ENCODE measurements at places on chromosomes 5 and 9.

DNA sequence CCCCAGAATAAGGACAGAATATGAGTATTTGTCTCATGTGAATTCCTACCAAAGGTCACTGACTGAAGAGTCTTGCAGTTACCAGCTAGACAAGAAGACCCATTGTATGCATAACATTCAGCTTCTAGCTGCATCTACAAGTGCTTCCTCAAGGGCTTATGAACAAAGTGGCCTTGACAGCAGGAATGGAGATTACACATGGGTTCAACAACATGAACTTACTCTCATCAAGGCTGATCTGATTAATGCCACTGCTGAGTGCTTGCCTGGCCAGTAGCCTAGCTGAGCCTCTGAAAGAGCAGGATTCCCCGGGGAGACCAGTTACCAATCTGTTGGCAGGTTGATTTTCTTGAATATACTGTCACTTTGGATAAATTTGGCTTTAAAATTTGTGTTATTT lies 76.7 kb upstream of the CHD1 start:
- no peak for DNase-seq

DNA sequence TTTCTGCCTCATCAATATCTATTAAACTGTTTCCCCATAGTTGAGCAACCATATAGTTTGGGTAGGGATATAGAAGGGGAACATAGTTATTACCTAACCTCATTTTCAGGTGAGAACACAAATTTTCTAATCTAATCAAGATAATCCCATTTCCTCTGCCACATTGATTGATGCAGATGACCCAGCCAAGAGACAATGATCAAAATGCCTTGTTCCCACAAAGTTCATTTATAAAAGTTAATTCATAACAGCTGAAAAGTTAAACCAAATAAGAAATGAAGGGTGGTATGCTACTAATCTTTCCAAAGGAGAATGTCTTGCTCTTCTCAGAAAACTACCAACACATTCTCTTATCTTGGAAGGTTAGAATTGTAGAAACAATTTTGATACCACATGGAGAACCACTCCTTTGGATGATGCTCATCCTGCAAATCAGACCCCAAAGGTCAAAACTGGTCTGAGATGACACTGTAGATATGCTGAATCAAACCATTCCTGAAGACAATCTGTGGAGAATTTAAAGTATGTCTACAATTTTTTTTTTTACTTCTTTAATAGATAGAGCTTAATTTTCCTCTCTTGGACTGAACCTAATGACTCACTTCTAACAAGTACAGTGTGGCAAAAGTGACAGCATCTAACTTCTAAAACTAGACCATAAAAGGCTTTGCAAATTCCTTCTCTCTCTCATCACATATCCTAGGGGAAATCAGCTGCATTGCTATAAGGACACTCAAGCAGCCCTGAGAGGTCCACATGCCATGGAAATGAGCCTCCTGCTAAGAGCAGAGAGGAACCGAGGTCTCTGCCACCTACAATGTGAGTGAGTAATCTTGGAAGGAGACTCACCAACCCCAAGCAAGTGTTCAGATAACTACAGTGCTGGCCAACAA lies 586.7 kb upstream of the TUSC1 start:
- peak; percentile 100 for DNase-seq

DNA sequence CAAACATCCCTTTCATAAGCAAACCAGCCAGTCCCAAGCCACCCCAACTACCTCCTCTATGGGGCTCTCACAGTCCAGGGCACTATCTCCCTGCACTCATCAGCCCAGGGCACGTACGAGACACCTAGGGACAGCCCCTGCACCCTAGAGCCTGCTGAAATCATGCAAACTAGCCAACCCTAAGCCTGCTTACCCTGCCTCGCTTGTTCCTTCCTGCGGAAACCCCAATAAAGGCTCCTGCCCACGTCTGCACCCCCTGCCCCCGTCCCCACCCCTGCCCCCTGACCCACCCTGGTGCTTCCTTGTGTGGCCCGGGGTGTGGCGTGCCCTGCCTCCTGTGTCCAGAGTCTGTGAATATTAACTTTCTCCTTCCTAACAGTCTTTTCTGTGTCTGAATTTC lies 135.9 kb downstream of the GADD45G start:
- no peak for DNase-seq

DNA sequence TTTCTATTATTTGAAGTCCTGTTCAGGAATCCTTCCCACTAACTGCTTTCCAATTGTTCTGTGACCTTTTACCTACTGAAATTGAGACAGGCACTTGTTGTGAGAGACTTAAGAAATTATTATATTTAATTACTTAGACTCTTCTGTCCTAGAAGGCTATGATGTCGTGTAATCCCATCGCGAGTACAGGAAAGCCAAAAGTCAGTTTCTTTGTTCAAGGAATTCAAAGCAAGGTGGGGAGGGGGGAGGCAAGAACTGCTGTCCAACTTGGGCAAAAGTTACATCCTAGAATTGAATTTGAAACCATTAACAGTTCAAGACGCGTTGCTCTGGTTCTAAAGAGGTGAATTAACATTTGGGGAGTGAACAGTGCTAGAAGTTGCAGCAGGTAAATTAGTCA lies 17.9 kb downstream of the NDUFA8 start:
- no peak for DNase-seq

DNA sequence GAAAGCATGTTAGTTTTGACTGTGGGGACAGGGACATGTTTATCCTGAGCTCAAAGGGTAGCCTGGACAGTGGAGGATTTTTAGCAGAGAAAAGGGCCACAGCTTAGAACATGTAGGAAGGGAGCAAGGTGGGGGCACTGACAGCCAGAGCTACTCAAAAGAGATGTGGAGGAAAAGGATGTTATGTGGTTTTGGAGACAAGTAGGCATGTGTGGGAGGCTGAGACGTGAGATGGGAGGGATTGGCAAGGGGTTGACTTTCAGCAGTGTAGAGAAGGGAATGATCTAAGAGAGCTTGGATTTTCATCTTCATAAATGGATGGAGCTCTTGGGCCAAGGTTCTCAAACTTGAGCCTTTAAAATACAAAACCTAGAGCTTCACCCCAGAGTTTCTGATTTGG lies 24.0 kb downstream of the SYK start:
- DNase-seq: no peak

GRCh38 chr9:89619424-89620138 lies 14.8 kb downstream of the GADD45G start:
- DNase-seq: no peak

DNA sequence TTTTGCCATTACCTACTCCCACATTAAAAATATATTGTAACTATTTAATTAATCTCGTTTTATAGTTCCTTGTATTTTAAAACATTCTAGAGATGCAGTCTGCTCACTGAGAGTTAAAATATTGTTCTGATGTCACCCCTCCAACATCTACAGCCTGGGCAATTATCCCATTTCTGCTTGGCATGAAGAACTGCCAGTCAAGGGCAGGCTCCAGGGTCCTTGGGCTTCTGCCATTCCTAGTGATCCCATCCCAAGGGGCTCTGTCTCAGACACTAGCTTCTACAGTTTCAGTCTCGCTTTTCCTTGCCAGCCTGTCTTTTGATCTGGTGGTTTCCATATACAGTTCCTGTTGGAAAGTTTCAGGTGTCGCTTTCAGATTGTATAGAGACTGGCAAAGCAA lies 287.2 kb downstream of the TMEM232 start:
- DNase-seq: no peak

GRCh38 chr9:16710888-16711287 lies 159.6 kb downstream of the BNC2 start:
- no peak for DNase-seq

GRCh38 chr5:171598641-171599152 lies 179.2 kb downstream of the FGF18 start:
- DNase-seq: no peak

- peak; percentile 64 for DNase-seq
Measured at GRCh38 chr9:91740701-91741100, 209.3 kb downstream of the ROR2 start.

- DNase-seq: no peak
Measured at GRCh38 chr5:180350711-180351465, 2.2 kb downstream of the GFPT2 start.

DNA sequence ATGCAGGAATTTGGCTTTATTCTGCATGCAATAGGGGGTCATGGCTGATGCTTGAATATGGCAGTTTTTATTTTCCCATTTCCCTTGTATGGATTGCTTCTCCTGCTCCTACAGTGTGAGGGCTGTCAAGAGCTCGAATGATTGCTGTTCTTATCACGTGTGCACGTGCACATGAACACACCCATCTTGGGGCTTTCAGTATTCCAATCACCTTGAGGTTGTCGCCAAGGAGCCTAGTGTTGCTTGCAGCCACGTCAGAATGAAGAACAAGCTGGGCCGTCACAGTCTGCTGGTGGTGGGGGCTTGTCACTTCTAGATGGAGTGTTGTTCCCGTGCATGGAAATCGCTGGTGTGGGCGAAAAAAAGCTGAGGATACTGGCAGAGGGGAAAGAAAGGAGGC lies 219.4 kb upstream of the GLRA1 start:
- DNase-seq: no peak

DNA sequence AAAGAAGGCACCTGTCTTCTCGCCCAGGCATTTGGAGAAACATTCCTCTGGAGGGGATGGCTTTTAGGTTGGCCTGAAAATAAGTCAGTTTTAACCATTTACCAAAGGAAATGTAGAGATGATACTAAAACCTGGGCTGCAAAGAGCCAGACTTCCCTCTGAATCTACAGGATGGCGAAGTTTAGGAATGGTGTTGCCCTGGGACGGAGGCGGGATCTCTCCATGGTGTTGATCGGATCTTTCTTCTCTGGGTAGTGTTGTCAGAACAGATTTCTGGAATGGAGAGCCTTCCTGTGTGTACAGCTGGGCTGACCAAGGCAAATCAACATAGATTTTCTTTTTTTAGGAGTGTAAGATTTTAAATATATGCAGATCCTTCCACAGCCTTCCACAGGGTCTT lies 159.2 kb downstream of the PDZD2 start:
- no peak for DNase-seq

GRCh38 chr5:14995229-14995628 lies 123.7 kb upstream of the ANKH start:
- DNase-seq: no peak

GRCh38 chr9:14245901-14246525 lies 67.9 kb downstream of the NFIB start:
- peak; percentile 82 for DNase-seq

All from fibroblast of skin of right biceps (primary cell).